OCI-M1 (cell line): ENCODE measurements at places on chromosomes 13 and 19.

DNA sequence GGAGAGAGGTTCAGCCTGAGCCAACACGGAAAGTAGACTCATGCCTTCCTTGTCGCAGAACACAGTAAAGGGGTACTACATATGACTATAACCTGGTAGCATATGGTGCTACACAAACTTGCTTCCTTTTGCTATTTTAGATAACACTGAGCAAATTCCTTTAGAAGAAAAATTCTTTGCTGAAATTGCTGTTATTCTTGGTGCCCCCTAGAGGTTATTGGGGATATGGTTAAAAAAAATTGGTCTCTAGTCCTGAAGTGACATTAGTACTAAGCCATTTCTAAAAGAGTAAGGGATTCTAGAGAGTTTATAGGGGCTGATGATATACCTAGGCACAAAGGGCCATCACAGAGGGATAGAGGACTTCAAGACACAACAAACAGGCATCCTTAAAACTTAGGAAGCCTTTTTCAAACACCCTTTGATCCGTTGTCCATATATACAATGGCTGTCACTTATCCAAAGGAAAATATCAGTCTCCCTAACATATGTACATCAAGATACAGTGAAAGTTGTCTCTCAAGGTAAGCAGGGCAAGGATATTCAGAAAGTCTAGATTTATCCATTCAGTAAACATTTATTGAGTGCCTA, 13.9 kb upstream of the HS6ST3 start:
- peak; percentile 68 for DNase-seq

- DNase-seq: no peak
Observed at GRCh38 chr13:26222520-26223046, 469 bp upstream of the RNF6 start.

- no peak for DNase-seq
Observed at GRCh38 chr13:40629678-40630384, 36.6 kb downstream of the FOXO1 start.

DNA sequence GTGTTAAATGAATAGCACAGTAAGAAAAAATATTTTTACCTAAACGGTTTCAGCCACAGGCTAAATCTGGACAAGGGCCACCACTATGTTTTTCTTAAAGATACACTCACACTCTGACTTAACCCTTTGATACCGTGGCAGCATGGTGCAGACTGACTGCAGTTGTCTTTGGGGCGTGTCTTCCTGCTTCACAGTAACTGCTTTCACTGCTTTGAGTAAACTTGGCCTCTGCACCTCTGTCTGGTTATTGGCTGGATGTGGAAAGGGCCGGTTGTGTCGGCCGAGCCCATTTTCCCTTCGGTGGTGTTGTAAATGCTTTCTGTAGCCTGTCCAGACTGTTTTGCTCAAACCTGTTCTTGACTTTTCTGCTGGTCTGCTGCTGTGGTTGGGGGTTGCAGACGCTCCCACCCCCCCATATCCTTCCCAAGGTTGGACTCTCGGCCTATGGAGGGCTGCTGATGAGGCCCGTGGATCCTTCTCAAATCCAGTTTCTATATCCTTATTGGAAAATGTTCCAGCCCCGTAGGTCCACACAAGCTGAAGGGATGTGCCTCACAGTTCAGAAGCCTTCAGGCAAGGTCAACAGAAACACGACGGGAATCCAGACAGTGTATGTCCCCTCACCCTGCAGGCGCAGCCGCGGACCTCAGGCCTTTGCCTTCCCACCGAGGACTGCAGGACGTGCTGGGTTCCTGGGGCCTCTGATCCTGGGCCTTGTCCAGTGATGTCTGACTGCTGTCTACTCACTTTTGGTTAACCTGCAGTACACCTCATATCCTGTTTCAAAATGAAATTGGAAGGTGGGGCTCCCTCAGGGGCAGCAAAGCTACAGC, 90.2 kb upstream of the RNF113B start:
- DNase-seq: no peak

DNA sequence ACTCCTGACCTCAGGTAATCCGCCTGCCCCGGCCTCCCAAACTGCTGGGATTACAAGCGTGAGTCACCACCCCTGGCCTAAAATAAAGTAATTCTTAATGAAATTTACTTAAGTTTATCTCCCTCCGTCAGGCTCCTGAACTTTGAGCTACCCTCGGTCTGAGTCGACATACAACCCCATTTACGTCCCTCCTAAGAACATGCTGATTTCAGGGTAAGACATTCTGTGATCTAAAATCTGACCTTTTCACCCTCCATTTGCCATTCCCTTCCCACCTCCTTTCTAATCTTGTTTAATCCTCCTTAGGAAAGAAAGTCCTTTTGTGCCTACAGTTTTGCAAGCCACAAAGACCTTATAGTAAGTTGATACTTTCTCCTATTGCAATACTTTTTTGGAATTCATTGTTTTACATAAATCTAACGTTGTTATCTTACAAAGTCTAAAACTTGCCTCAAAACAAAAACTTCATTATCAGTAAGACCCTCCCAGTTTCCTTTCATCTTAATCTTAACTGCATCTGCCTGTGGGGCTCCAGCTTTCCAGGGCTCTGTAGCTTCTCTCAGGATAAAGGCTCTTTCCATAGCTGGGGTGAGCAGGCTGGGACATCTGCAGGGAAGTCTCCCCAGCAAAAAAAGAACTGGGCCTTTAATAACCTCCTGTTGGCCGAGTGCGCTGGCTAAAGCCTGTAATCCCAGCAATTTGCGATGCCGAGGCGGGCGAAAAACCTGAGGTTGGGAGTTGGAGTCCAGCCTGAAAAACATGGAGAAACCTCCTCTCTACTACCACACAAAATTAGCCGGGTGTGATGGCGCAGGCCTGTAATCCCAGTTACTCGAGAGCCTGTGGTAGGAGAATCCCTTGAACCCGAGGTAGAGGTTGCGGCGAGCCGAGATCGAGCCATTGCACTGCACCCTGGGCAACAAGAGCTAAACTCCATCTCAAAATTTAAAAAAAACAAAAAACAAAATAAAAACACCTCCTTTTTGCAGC, 143.1 kb downstream of the ZNF737 start:
- DNase-seq: no peak

DNA sequence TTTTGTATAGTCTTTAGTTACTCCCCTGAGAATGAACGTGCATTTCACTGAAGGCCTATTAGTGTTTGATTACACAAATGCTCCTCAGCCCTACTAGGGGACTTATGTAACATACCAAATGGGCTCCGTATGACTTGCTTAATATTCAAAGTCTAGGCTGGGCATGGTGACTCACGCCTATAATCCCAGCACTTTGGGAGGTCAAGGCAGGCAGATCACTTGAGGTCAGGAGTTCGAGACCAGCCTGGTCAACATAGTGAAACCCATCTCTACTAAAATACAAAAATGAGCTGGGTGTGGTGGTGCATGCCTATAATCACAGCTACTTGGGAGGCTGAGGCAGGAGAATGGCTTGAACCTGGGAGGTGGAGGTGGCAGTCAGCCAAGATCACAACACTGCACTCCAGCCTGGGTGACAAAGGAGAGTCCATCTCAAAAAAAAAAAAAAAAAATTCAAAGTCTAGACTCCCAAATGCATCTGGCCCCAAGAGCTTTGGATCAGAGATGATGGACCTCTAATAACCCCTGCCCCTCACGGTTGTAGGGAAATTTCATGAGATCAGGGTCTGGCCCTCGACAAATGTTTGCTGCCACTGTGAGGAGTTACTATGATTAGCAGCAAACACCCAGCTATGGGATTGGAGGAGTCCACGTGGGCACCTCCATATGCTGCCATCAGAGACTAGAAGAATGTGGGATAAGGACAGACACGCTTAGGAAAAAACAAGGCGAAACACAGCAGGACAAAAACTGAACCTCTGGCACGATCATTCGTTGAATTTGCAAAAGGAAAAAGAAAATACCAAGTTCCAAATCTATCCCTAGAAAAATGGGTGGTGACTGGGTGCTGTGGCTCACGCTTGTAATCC, 4.6 kb downstream of the FBXO17 start:
- no peak for DNase-seq

GRCh38 chr13:46565808-46566750, 13.1 kb downstream of the LRCH1 start:
- peak; percentile 88 for DNase-seq
